GM23248 (cell line): ENCODE measurements at places on chromosomes 11 and 22. TPM values are rescaled to one million over a fixed set of nuclear protein-coding genes. Genes with fewer than 3 reads are reported as not detected.

GRCh38 chr11:82315093-82315492, 418.6 kb downstream of the FAM181B start:
- peak; percentile 0 for DNase-seq

DNA sequence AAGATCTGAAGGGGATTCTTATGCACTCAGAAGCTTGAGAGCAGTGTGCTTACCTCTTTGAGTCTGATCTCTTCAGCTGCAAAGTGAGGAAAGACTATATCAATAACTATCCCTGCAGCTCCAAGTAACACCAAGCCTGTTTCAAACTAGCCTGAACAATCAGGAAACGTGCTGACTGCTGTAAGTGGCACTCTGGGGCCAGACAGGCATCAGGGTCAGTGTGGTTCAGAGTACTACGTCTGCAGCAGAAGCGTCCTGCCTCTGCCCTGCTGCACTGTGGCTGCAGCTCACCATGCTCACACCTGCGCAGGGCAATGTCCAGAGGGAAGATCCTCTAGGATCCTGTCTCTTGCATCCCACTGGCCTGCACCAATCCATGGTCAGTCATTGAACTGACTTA, 25.5 kb upstream of the LINC01488 start:
- DNase-seq = no peak

GRCh38 chr11:66287211-66287888, 1.6 kb downstream of the YIF1A start:
- peak; percentile 25 for DNase-seq

The SCUBE2 gene
- 0.67 and 1.3 TPM in 2 replicates for polyA plus RNA-seq

The DAGLA gene
- 1.3 and 1.4 TPM in 2 replicates for polyA plus RNA-seq

DNA sequence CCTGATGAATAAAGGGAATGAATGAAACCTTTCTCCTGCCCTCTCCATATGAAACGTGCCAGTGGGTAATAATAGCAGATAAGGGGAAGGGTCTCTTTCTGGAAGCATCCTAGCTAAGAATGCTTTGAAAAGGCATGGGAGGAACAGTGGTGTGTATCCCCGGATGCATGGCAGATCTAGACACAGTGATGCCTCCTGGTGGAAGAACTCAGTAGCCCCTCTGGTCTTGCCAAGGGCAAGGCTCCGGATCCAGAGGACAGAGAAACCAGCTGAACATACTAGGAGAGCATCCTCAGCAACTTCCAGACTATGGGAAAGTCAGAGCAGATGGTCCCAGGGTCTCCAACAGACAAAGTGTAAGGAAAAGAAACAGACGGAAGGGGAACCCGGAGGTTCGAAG, 6.4 kb downstream of the BAIAP2L2 start:
- peak; percentile 47 for DNase-seq

DNA sequence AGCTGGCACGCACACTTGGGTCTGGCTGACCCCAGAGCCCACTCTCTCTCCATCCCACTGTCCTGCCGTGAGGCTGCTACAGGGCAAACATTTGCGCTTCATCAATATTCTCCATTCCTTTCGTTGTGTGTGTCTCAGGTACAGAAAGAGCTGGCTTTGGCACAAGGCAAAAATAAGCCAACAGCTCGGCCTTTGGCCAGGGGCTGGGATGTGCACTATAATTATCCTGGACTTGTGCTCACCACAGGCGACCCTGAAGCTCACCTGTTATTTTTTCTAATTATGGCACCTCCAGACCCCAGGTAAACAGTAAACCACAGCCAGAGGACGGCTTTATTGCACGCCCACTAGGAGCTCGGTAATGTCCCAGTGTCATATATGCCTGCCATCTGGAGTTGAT, 10.9 kb downstream of the ZMAT5 start:
- no peak for DNase-seq

GRCh38 chr22:47374901-47375575, 612.6 kb downstream of the TBC1D22A start:
- DNase-seq = no peak

- DNase-seq = peak; percentile 35
Measured at GRCh38 chr11:31995525-31996094, 95.3 kb upstream of the RCN1 start.

The B3GAT3 gene
- polyA plus RNA-seq = 44.2 and 46.7 TPM in 2 replicates

The SAA4 gene
- not detected in 2 replicates for polyA plus RNA-seq

- no peak for DNase-seq
Measured at GRCh38 chr11:30938171-30938570, 352.0 kb upstream of the MPPED2 start.

The HBE1 gene
- not detected in 2 replicates for polyA plus RNA-seq

DNA sequence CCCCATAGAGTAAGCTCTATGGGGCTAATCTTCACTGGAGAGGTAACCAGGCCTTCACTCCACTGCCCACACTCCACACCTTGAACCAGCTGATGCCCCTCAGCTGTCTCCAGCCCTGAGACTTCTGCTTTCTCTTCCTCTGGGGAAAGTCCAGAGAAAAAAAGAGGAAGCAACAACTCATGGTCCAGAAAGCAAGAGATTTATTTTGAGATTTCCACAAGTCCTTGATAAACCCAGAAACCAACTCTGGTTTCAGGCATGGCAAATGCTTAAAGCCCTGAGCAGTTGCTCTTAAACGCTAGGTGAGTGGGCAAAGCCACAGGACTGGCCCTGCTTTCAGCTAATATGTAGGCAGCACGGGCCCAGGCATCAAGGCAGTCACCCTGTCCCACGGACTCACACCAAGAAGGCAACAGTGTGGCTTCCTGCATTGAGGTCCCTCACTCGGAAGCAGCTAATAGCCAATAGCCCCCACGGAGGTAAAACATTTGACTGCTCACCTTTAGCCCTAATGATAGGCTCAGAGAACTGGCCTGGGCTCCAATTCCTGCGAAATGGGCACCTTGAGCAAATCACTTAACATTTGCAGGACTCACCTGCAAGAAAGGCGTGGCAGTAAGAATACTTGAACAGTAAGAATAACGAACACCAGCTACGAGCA, 4.3 kb downstream of the CYB561A3 start:
- DNase-seq = no peak

- DNase-seq = no peak
Measured at GRCh38 chr22:49344161-49344560, 483.5 kb downstream of the BRD1 start.

GRCh38 chr22:32810555-32811133, 9.1 kb downstream of the TIMP3 start:
- DNase-seq = peak; percentile 50

The SYT13 gene
- not detected in 2 replicates for polyA plus RNA-seq

DNA sequence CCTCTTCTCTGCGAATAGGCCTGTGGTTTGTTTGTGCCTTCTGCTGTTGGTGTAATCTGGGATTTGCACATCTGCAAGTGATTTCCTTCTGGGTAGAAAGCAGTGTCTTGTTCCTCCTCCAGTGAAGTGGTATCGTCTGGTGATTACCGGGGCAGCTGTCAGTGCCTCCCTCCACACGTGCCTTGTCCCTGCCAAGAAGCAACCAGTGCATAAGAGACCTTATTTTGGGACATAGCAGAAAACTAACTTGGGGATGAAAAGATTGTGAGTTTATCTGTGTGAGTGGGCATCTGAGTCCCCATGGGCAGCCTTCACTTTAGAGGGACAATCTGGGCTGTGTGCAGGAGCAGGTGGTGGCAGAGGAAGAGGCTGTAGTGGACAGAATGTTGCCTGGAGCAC, 71.5 kb upstream of the SORL1-AS1 start:
- no peak for DNase-seq

DNA sequence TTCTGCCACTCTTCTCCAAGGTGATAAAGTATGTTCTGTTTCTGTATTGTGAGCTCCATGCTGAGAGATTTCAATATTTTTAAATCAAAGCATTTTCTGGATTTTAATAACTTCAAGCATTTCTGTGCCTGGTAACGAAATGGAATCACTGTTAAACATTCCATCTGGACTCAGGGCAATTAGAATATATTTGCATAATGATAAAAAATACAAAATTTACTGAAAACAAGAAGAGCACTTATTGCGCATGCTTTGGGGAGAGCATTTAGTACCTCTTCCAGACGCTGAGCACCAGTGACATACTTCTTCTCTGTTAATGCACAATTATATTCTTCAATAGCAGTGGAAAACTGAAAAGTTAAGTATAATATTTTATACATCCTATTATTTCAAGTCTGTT, 13.3 kb downstream of the ZW10 start:
- no peak for DNase-seq

- DNase-seq = no peak
Measured at GRCh38 chr11:78820741-78821140, 246.1 kb upstream of the NARS2 start.
